ENCODE measurements at places on chromosomes 3 and 15. TPM values are rescaled to one million over a fixed set of nuclear protein-coding genes. Genes with fewer than 3 reads are reported as not detected.
A peak's percentile ranks its signal among the peaks of the same experiment; 100 is the strongest.

DNA sequence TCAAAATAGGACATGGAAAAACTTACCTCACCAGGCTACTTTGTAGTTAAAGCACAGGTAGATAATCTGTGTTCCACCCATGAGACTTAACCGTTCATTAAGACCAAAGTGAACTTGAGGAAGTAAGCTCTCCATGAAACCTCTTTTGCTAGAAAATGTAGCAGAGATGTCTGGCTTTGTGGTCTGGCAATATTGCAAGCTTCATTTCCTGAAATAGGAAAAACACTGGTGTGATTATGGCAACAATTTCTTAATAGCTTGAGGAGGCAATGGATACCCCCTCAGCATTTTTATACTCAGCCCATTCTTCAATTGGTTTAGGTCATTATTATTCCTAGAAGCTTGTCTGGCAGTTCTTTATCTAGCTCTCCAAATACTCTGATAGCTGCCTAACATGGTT lies 957.3 kb downstream of the IGSF11 start:
- no peak for DNase-seq
- no peaks in the 10 kb centered on the region for H3K27me3 ChIP-seq
- H3K27ac ChIP-seq = no peak overlapping the region
- H3K36me3 ChIP-seq = no peaks in the 10 kb centered on the region

DNA sequence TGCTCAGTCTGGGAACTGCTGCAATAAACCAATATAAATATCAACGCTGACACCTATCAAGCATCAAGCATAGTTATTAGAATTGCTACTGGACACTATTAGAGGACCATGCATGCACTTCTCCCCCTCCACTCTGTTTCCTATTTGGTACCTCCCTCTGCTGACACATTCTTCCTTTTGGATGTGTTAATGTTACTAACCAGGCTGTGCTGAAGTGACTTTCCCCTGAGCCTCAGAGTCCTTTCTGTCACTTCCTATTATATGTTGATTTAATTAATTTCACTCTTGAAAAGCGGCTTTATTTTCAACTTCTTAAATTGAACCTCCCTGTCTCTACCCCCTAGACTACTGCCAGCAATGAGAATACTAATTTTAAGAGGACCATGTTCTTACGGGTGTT lies 379.1 kb downstream of the MCTP2 start:
- H3K4me3 ChIP-seq = no peak overlapping the region
- H3K36me3 ChIP-seq = no peaks in the 10 kb centered on the region
- DNase-seq = no peak
- no peaks in the 10 kb centered on the region for H3K27me3 ChIP-seq

DNA sequence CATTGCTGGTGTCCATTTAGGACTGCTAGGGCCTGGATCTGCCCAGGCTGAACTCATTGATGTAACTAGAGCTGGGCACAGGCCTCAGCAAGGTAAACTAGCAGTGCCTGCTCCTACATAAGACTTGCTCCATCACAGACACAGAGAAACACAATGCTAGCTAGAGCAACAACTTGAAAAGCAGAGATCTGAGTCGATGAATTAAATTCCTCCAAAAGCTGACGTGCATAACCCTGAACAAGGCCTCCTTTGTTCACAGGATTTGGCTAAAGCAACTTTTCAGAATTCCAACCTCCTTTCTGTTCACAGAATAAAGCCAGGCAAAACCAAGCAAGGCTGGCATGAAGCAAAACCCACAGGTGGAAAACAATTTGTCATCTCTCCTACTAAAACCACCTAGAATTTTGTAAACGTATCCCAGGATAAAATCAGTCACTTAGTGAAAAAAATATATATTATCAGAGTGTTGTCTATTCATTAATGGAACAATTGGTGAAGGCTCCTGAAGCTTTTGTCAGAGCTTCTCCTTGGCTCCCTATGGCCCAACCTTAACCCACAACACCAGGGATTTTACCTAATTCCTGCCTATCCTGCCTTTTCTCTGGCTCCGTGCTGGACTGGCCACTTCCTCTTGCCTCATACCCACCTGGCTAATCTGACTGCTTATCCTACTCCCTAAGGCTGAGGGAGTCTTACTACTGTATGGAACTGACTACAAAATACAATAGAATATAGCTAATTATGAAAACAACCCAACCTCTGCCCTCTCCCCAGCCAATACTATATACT lies 39.9 kb downstream of the PLCH1 start:
- no peak overlapping the region for H3K27ac ChIP-seq
- H3K4me1 ChIP-seq = no peaks in the 10 kb centered on the region
- H3K4me3 ChIP-seq = no peak overlapping the region
- DNase-seq = no peak
- no peaks in the 10 kb centered on the region for H3K27me3 ChIP-seq
- H3K36me3 ChIP-seq = no peaks in the 10 kb centered on the region

DNA sequence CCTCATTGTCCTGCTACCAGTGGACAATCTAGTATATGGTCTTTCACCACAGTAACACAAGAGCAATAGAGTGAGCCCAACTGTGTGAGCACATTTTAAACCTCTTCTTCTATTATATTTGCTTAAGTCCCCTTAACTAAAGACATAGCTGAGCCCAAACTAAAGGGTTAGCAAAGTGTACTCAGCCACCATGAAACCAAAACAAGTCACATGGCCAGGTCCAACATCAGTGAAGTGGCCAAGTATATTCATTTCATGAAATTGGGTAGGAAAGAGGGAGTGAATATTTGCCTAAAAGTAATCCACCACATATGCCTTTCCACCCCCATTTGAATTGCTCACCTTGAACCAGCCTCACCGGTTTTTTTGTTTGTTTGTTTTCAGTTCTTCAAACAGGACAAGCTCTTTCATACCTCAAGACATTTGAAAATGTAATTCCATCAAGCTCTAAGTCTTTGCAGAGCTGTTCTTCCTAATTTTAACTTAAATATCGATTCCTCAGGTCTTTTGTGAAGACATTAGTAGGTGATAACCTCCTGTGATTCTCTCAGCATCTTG lies 327.0 kb upstream of the SEMA6D start:
- no peaks in the 10 kb centered on the region for H3K27me3 ChIP-seq
- no peak overlapping the region for H3K4me3 ChIP-seq
- H3K27ac ChIP-seq = no peak overlapping the region
- H3K36me3 ChIP-seq = no peaks in the 10 kb centered on the region

- peaks cover 44% of the 10 kb centered on the region for H3K4me1 ChIP-seq
- peak; percentile 82 for DNase-seq
- H3K27ac ChIP-seq = peak overlapping the region; percentile 67
- no peaks in the 10 kb centered on the region for H3K27me3 ChIP-seq
These were observed 26.5 kb downstream of the P3H2 start for GRCh38 chr3:190094160-190094718.

DNA sequence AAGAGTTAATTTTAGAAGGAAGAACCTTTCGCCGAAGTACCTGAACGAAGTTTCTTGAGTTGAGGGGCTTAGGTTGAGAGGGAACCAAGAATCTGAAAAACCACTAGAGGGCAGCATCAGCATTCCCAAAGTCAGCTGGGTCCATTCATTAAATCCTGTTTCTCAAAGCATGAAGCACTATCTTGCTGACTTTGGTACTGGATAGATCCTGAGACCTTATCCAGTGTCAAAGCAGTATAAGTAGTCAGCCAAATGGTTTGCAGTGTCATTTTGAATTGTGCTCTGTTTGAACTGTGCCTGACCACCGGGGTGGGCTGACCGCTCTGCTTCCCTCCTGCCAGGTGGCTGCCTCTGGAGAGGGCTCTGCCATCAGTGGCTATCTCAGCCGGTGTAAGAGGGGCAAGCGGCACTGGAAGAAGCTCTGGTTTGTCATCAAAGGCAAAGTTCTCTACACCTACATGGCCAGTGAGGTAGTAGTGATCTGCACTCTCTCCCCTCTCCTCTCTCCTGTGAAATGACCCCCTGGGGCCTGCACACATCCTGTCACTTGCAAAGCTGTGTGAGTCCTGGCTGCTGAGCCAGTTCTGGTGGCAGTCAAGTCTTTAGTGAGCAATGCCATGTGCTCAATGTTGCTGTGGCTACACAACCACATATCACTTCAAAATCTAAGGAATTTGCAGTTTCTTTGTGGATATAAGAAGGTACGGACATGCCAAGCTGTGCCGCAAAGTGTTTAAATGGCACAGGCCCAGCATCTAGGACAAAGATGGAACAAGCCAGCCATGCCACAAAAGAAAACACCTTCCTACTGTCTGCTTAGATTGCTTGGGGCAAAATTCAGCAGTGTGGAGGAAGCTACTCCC lies 21.4 kb upstream of the NR2C2 start:
- DNase-seq = peak; percentile 83
- no peaks in the 10 kb centered on the region for H3K36me3 ChIP-seq
- no peaks in the 10 kb centered on the region for H3K27me3 ChIP-seq

VWA5B2 gene
- not detected for total RNA-seq

DAG1 gene
- 55.4 TPM for total RNA-seq

- no peak overlapping the region for H3K27ac ChIP-seq
- no peaks in the 10 kb centered on the region for H3K36me3 ChIP-seq
- no peak for DNase-seq
- no peak overlapping the region for H3K4me3 ChIP-seq
These were observed 499.0 kb downstream of the DIPK2A start for GRCh38 chr3:144470666-144471065.

- DNase-seq = no peak
- no peaks in the 10 kb centered on the region for H3K36me3 ChIP-seq
- H3K27me3 ChIP-seq = no peaks in the 10 kb centered on the region
- no peak overlapping the region for H3K4me3 ChIP-seq
- peaks cover 8% of the 10 kb centered on the region for H3K4me1 ChIP-seq
These were observed 115.8 kb downstream of the CTNNB1 start for GRCh38 chr3:41315126-41315525.

GRCh38 chr3:138033202-138033691 lies 23.3 kb downstream of the CLDN18 start:
- peaks cover 3% of the 10 kb centered on the region for H3K36me3 ChIP-seq
- no peak for DNase-seq
- H3K4me1 ChIP-seq = no peaks in the 10 kb centered on the region
- no peak overlapping the region for H3K4me3 ChIP-seq
- H3K27ac ChIP-seq = no peak overlapping the region

- H3K27ac ChIP-seq = no peak overlapping the region
- no peaks in the 10 kb centered on the region for H3K36me3 ChIP-seq
- DNase-seq = no peak
These were observed 296.9 kb upstream of the CHRNA7 start for GRCh38 chr15:31733424-31733823.

CAMKV gene
- not detected for total RNA-seq

DNA sequence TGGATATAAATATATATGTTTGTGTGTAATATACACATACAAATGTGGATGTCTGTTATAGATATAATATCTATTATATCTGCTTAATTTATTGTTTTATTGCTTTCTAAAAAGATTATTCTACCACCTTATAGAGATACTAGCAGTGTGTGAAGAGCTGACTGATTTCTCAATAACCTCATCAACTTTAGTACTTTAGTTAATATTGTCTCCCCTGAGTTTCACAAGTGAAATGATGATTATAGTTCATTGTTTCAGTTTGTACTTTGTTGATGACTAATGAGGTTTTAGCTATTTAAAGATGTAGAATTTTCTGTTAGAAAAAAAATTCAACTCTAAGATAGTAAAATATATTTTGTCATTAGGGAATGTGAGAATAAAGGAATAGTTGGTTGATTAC lies 11.4 kb downstream of the RSRC1 start:
- no peaks in the 10 kb centered on the region for H3K27me3 ChIP-seq
- H3K36me3 ChIP-seq = peaks cover 12% of the 10 kb centered on the region
- DNase-seq = no peak
- H3K4me1 ChIP-seq = no peaks in the 10 kb centered on the region

GRCh38 chr15:74906067-74906449 lies 593 bp downstream of the FAM219B start:
- peak; percentile 91 for DNase-seq
- H3K27me3 ChIP-seq = no peaks in the 10 kb centered on the region
- peak overlapping the region; percentile 76 for H3K27ac ChIP-seq
- H3K4me1 ChIP-seq = peaks cover 16% of the 10 kb centered on the region
- peaks cover 32% of the 10 kb centered on the region for H3K36me3 ChIP-seq

GRCh38 chr3:9253327-9253726 lies 3.9 kb upstream of the SRGAP3 start:
- no peak overlapping the region for H3K4me3 ChIP-seq
- DNase-seq = peak; percentile 86
- H3K27ac ChIP-seq = no peak overlapping the region
- peaks cover 16% of the 10 kb centered on the region for H3K4me1 ChIP-seq

DNA sequence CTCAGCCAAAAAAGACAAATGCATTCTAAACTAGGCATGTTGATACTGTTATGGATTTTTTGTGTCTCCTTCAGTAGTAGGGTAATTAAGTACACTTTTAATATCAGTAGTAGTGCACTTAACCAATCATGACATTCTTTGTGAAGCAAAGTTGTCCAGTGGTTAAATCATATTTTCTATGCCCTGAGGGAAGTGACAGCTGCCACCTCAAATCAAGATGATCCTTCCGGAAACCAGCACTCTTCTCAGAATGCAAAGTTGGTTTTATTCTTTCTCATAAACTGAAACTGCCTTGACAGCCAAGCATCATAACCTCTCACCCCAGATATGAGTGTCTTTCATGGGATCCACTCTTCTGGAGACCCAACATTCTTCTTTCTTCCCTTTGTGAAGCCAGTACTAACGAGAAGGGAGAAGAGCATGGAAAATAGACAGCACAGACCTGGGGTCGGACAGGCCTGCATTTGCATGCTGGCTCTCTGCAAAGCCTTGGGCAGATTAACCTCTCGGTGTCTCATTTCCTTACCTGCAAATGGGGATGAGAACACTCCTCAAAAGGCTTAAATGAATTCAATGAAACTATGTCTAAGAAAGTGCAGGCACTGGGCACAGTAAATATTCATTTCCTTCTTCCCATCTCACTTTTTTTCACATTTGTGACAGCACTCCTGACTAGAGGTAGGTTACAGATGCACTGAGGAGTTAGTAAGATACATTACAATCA lies 13.2 kb downstream of the AAGAB start:
- H3K36me3 ChIP-seq = peaks cover 5% of the 10 kb centered on the region
- H3K4me1 ChIP-seq = peaks cover 11% of the 10 kb centered on the region
- H3K27ac ChIP-seq = no peak overlapping the region
- H3K27me3 ChIP-seq = no peaks in the 10 kb centered on the region
- H3K4me3 ChIP-seq = no peak overlapping the region

DNA sequence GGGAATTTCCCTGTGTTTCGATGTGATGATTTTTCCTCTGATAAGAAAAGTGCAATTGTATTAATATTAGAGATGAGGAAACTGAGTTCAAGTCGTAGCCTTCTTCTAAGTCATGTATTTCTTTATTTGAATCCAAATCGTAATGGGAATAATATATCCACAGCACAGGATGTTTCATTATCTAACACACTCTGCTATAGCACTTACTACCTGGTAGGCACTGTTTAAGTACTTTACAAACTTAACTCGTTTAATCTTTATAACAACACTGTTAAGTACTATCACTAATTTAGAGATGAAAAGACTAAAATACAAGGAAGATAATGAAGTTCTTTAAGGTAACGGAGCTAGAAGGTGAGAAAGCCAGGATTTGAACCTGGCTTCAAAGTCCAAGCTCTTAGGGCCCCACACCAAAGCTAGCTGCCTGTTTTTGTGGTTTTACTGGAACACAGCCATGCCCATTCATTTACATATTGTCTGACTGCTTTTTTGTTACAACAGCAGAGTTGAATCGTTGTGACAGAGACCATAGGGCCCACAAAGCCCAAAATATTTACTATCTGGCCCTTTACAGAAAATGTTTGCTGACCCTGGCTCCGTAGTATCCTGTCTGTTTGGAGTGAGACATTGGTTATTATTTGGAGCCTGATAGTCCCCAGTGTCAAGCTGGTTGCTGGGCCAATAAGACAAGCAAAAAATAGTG lies 9.6 kb upstream of the ATP13A3 start:
- H3K4me3 ChIP-seq = no peak overlapping the region
- peaks cover 31% of the 10 kb centered on the region for H3K4me1 ChIP-seq
- no peaks in the 10 kb centered on the region for H3K27me3 ChIP-seq
- H3K36me3 ChIP-seq = no peaks in the 10 kb centered on the region
- no peak for DNase-seq
